ENCODE measurements at places on chromosomes 16 and 17.

GRCh38 chr17:49996495-49997300, 1.7 kb upstream of the DLX3 start:
- no peak for DNase-seq

DNA sequence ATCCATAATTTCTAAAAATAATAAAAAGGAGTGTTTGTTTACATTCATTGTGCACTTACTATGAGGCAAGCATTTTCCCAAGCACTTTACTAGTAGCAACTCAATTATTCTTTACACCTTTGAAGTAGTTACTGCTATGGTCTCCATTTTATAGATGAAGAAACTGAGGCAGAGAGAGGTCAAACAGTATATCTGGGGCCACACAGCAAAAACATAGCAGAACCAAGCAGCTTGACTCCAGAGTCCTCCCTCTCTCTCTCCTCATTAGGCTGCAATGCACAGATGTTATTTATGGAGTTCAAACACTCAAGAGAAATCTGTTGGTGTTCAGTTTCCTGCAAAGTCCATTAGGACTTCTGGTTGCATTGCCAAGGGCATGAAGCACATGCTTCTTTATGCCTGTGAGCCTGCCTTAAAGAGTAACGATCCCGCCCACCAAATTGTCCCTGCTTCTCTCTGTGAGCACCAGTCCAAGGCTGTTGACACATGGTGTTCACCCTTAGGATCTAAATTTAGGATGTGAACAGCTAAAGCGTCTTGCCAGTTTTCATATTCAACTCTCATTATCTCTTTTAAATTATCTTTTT, 44.0 kb downstream of the GPRC5B start:
- DNase-seq, result no peak

GRCh38 chr16:17529982-17530760, 59.4 kb upstream of the XYLT1 start:
- no peak for DNase-seq

- peak; percentile 27 for DNase-seq
Observed at GRCh38 chr16:84482001-84482891, 22.2 kb downstream of the MEAK7 start.
